ENCODE measurements at places on chromosomes 3 and 15.

DNA sequence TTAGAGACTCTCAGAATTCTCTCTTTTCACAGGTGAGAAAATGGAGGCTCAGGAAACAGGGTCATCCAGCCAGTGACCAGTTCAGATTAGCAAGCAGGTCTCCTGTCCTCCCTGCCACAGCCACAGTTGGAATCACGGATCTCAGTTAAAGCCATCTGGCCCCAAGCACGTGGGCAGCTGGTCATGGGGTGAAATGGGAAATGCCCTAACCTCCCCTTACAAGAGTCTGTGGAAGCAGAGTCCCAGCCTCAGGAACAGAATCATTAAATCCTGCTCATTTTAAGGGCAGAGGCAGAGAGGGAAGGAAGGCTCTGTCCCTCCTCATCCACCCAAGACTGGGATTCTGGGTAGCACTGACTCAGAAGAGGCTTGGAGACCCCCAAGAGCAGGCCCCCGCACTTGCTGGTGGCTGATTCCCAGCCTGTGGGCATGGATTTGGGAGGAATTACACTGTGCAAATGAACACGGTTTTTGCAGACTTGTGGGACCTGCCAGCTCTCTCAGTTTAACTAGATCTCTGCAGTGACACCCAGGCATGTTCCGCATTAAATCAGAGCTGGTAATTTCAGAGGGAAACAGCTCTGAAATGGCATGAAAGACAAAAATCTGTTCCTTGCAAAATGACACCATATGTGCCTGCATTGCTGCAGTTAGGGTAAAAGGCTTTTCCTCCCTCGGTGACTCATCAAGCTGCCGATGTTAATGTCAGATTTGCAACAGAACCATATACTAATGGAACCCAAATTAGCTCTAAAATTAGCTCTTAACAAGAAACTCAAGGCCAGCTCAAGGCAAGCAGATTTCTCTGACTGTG, 89.0 kb downstream of the BDH1 start:
- no peak for DNase-seq

DNA sequence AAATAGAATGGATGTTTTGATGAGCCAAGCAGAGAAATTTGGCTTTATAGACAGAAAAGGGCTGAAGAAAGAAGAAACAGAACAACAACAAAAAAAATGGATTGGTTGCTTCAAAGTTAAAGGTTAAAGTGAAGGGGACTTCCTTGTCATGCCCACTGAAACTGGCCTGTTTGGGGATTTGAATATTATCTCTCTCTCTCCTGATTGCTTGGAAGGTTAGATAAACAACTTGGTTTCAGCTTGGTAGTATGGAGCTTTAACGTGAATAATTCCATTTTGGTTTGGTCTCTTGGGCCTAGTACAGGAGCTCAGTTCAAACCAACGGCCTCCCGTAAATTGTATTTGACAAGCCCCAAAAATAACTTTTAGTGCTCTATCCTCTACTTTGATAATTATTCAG, 70.8 kb upstream of the MBNL1 start:
- no peak for DNase-seq

GRCh38 chr15:101490922-101491733, 1.6 kb upstream of the PCSK6 start:
- no peak for DNase-seq

DNA sequence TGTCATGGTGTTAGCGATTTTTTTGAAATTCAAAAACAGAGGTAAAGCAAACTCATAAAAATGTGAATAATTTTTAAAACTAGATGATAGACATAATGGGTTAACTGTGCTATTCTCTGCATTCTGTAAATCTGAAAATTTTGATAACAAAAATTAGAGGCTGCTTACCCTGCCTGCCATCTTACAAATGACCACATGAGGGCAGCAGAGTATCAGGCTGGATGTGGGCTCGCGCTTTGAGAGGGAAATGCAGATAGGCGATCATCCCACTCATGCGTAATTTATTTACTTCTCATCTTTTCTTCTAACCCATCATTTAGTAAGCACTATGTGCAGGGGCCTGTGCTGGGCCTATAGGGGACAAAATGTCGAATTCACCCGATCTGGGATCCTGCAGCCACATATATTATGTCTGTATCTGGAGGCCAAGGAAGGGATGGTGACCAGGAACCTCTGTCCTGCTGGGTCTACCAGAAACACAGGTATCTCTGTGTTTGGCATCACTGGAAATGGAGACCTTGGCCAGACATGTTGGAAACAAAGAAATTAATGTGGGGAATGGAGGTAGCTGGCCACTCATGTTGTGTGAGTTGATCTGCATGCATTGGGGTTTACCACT, 7.8 kb upstream of the RAD18 start:
- peak; percentile 43 for DNase-seq

- no peak for DNase-seq
Measured at GRCh38 chr3:10088256-10088655, 19.8 kb downstream of the FANCD2OS start.

GRCh38 chr15:40081691-40082194, 26.9 kb downstream of the BMF start:
- no peak for DNase-seq

DNA sequence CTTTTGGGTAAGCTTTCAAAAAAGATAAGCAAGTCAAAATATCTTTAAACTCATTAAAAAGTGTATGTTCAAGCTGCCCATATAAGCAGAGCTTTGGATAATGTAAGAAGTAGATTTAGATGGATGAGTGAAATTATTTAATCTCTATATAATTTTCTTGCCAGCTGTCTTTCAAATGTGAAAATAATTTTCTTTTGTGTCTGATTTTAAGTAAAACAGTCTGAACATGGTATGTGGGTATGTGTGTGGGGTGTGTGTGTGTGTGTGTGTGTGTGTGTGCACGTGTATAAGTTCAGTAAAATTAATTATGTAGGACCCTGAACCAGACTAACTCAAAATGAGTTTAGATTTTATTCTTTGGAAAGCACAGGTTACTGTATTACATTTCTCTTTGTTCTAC, 155.2 kb upstream of the CGNL1 start:
- no peak for DNase-seq

GRCh38 chr3:181712226-181712552, 464 bp downstream of the SOX2 start:
- DNase-seq, result no peak

Data from stimulated activated CD8-positive, alpha-beta memory T cell treated with anti-CD3 and anti-CD28 coated beads, Interleukin-15, amount 100 ng/mL, for 4 hours (primary cell).